ENCODE measurements at places on chromosomes 13 and 19. TPM values are rescaled to one million over a fixed set of nuclear protein-coding genes. Genes with fewer than 3 reads are reported as not detected.

DNA sequence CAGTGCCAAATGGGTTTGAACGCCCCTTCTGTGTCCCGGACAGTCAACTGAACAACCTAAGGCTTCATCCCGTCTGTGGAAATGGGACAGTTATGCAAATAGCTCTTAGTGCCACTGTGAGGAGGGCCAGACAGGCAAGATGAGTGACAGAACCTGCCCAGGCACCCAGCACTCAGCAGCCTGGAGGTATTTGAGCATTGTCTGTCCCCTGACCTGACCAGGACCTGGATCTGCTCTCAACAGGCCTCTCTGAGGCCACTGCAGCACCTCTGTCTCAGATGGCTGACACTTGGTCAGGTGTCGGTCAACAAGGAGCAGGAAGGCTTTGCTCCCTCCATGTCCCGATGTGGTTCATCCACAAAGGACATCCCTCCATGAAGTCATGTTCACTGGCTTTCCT lies 67.9 kb downstream of the CCDC70 start:
- no peak for DNase-seq

DNA sequence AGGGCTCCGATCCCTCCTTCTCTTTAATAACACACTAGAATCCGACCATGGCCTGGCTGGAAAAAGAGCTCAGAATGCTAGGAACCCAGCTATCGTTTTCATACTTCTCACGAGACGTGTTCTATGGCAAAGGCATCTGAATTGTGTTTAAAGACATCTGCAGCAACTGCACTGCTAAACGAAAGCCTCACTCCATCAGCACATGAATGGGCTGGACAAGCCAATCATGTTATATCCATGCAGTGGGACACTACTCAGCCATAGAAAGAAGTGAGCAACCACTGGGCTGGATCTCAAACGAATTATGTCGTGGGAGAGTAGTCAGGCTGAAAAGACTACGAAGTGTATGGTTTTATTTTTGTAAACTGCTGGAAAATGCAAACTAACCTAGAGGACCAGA lies 136.1 kb downstream of the COL4A1 start:
- DNase-seq = no peak

DNA sequence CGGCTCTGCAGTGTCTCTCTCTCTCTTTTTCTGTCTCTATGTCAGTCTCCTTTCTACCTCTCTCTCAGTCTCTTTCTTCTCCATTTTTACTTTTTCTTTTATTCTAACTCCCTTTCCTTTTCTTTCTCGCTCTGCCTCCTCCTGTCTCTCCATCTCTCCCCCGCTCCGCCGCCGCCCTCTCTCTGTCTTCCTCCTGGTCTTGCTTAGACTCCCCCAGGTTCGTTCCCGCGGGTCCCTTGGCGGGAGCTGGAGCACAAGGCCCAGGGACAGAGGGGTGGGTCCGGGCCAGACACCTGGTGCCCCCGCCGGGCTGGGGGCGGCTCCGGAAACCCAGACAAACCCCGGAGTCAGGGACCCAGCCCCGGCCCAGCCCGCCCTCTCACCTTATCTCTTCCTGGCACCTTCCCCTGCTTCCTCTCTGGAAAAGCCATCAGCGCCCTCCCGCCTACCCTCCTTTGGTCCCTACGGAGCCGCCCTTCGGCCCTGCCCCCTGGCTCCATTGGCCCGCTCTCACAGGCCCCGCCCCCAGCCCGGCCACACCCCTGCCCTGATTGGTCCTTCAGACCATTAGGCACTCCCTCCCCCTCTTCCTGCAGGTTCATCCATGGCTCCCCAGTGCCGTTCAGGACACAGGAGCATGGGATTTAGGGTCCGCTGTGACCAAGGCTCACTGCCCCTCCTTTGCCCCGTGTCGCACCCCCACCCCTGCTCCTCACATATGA lies 15.4 kb upstream of the NOP53 start:
- DNase-seq = peak; percentile 84

- no peak for DNase-seq
These were observed 667 bp upstream of the MBNL2 start for GRCh38 chr13:97221466-97221865.

- DNase-seq = no peak
These were observed 176.0 kb upstream of the TSC22D1 start for GRCh38 chr13:44752164-44752563.

DNA sequence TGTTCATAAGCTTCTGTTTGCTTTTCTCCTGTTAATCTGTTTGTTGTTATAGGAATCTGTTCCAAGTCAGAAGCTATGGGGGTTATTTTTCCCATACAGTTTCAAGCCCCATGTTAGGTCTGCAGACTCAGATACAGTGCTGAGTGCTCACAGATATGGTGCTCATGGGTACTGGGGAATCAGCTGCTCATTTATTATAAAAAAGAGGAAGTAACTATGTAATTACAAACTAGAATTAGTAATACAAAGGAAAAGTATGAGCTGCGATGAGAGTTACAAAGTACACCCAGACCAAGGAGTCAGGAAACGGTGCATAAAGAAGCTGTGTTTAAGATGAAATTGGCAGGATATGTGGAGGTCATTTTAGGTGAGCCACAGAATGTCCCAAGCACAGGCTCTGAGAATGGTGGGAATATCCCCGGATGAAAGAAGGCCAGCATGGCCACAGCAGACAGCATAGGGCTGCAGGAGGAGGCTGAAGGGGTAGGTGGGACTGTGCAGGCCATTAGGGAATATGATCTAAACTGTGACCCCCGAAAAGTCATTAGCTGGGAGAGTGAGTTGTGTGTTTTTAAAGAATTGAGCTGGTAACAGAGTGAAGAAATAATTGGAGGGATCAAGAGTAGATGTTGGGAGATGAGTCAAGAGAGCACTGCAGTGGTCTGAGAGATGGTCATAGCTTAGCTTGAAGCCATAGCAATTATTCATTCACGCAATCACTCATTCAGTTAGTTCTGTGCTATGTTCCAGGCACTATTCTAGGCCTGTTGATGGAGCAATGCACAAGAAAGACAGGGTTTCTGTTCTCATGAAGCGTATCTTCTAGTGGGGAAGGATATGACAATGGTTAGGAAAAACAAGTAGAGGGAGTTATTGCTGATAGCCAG lies 177.4 kb upstream of the UBL3 start:
- DNase-seq = no peak

DNA sequence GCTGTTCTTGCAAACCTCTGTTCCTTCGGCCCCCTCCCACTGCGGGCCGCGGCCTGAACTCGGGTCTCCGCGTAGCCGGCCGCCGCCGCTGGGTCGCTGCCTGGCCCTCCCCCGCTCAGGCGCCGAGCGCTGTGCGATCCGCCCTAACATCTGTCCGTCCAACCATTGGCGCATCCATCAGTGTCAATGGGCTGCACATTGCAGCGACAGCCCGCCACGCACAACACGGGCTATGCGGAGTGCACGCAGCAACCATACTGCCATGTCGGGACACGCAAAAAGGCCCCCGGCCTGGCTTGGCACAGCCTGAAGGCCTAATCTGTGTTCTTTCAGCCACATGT lies 2.6 kb upstream of the TSHZ3 start:
- DNase-seq = no peak

The SLC6A16 gene
- 1.3 TPM for total RNA-seq

The ZNF561 gene
- total RNA-seq = 41.3 TPM

The CCDC8 gene
- total RNA-seq = 3.5 TPM

The APLP1 gene
- 11.3 TPM for total RNA-seq

DNA sequence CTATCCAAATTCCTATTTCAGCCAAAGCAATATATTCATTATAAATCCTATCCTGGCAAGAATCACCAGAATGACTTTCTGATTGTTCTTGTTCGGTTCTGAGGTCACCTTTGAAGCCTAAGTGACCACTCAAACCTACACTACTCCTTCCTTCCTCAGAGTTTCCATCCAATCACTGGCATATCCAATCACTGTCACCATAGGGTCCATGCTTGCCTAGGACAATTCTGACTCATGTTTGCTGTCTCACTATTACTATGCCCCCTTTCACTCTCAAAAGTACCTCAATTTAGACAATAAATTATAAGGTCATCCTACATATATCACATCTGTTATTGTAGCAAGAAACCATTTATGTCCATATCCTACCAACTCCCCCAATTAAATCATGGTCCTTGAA lies 58.9 kb downstream of the UBL3 start:
- no peak for DNase-seq

- DNase-seq = no peak
These were observed 1881.5 kb upstream of the PCDH20 start for GRCh38 chr13:63297163-63297562.

The KRTDAP gene
- not detected for total RNA-seq

The LIG4 gene
- total RNA-seq = 11.4 TPM

DNA sequence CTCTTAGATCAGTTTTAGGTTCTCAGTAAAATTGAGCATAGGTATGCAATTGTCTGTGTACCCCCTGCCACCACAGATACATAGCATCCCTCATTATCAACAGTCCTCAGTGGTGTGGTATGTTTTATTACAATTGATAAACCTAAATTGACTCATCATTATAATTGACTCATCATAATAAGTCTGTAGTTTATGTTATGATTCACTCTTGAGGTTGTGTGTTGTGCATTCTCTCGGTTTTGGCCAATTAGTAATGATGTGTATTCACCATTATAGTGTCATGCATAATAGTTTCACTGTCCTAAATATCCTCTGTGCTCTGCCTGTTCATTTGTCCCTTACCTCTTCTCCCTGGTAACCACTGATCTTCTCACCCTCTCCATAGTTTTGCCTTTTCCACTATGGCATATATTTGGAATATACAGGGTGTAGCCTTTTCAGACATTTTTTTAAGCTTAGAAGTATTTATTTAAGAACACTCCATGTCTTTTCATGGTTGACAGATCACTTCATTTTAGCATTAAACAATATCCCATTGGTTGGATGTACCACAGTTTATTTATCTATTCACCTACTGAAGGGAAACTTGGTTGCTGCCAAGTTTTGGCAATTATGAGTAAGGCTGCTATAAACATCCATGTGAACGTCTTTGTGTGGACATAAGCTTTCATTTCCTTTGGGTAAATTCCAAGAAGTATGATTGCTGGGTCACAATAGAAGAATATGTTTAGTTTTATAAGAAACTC lies 1620.6 kb upstream of the MIR17HG start:
- DNase-seq = no peak

DNA sequence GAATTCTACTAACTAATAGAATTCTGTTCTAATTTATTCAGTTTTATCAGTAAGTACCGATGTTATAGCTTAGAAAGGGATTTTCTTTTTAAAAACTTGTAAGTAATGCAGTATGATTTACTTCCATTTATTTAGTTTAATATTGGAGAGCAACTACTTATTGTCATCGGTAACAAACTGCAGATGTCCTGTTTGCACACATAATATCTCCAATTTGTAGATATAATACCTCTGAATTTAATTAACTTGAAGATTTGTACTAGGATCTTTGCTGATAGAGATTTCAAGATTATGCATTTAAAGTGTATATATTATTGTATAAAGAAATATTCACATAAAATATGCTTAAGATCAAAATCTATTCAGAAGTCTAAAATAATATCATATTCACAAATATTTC lies 356.7 kb downstream of the PCDH17 start:
- DNase-seq = no peak

DNA sequence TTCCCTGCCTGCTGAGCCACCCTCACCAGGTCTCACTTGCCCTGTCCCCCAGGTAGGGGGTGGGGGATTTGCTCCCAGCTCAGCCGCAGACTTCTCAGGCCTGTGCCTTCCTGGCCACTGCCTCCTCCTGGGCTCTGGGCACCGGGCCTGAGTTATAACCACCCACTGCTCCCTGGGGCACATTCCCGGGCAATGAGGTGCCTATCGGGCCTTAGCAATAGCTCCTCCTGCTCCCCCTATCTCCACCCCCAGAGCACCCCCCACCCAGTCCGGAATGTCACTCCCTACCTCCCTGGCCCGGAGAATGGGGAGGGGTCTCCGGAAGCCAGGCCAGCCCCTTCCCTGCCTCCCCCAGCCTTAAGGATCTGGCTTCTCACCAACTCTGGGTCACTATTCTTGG lies at the start of gene KLK5:
Gene KLK5, minus strand, starts transcription at position 129 of the 400 bp plus-strand sequence. CDS start 381 bp downstream, outside the sequence.
- DNase-seq = no peak

DNA sequence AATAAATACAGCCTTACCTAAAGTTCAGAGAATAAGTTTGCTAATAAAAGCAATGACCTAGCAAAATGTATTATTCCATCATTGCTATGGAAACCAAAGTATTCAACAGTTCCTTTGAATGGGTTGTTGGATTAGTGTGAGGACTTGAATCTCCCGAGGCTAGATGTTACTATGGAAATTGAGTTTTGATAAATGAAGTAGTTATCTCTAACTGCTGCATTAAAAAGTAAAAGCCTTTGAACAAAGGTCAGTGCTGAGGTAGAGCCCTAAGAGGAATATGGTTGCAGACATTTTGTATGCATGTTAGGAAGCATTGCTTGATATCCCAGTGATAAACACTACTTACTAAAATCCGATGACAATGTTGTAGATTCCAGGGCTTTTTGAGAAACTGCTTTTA lies 6.2 kb downstream of the KLF5 start:
- DNase-seq = no peak

The ZIC2 gene
- not detected for total RNA-seq

GRCh38 chr19:35041548-35042055 lies at the start of gene HPN:
TSS of gene HPN (plus strand) at chr19:35041721. CDS start at chr19:35042507, 786 bp downstream.
- no peak for DNase-seq

The IGFL1 gene
- total RNA-seq = not detected

The DIAPH3 gene
- 1.9 TPM for total RNA-seq

DNA sequence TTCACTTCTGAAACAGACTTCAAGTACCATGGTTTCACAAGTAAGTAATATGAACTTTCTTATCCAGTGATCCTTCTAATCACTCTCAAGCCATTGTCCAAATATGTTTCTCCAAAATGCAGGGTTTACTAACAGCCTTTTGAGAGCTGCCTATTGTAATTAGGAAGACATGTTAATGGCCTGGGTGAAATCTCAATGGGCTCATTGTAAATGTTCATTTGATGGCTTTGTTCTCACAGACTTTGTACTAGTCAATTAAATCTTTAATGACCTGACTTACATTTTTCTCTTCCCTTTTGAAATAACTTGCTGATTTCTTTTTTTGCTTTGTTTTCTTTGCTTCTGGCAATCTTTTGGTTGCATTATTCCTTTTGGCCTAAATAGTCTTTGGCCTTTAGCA lies 444.8 kb downstream of the LIG4 start:
- DNase-seq = no peak

The SPRED3 gene
- not detected for total RNA-seq

GRCh38 chr13:22562116-22562515 lies 618.7 kb upstream of the SGCG start:
- DNase-seq = no peak

The SWSAP1 gene
- total RNA-seq = 0.71 TPM

The IQCN gene
- total RNA-seq = 4.2 TPM

DNA sequence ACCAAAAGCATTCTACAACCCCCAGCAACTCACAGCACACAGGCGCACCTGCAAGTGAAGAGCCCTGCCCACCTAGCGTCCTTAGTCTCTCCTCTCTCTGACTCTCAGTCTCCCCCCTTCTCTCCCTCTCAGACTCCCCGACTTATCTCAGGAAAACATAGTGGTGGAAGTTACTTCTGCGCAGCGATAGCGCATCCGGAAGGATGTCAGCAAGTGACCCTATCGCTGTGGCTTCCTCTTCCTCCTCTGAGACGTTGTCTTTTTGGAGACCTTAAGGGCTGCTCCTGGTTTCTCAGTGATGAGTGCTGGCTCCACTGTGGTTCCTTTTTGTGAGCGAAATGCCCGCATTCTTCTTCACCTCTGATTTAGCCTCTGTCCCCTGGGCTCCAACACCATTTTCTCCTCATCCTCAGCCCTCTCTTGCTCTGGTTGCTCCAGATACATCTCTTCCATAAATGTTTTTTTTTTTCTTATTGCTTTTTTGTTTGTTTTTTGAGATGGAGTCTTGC lies 1.4 kb upstream of the YIF1B start:
- no peak for DNase-seq

GRCh38 chr13:73169971-73170370 lies 111.2 kb downstream of the KLF5 start:
- no peak for DNase-seq

All from sigmoid colon (tissue), 7 donors.